ENCODE measurements at places on chromosomes 4 and X.
A peak's percentile ranks its signal among the peaks of the same experiment; 100 is the strongest.

DNA sequence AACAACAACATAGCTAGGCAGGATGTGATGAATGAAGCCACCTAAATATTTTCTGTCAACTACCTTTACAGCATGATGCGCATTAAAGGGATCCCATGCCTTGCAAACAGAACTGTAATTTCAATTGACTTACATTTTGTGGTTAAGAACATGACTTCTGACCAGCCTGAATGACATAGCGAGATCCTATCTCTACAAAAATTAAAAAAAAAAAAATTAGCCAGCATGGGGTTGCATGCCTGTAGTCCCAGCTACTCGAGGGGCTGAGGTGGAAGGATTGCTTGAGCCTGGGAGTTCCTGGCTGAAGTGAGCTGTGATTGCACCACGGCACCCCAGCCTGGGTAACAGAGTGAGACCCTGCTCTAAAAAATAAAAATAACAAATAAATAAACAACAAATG is 680.6 kb downstream of the IQCM start:
- H3K4me1 ChIP-seq = no peaks in the 10 kb centered on the region
- no peaks in the 10 kb centered on the region for H3K27me3 ChIP-seq
- no peak overlapping the region for H3K4me3 ChIP-seq
- H3K27ac ChIP-seq = no peak overlapping the region

GRCh38 chrX:76253432-76253831 is 80.6 kb downstream of the PBDC1 start:
- no peak overlapping the region for H3K4me3 ChIP-seq
- no peaks in the 10 kb centered on the region for H3K36me3 ChIP-seq
- DNase-seq = no peak

GRCh38 chrX:12970691-12971202 is 4.2 kb upstream of the TMSB4X start:
- DNase-seq = no peak
- H3K36me3 ChIP-seq = no peaks in the 10 kb centered on the region

GRCh38 chr4:18318682-18319388 is 297.3 kb upstream of the LCORL start:
- H3K27me3 ChIP-seq = no peaks in the 10 kb centered on the region
- DNase-seq = no peak
- H3K4me1 ChIP-seq = no peaks in the 10 kb centered on the region
- no peak overlapping the region for H3K27ac ChIP-seq
- H3K36me3 ChIP-seq = no peaks in the 10 kb centered on the region

DNA sequence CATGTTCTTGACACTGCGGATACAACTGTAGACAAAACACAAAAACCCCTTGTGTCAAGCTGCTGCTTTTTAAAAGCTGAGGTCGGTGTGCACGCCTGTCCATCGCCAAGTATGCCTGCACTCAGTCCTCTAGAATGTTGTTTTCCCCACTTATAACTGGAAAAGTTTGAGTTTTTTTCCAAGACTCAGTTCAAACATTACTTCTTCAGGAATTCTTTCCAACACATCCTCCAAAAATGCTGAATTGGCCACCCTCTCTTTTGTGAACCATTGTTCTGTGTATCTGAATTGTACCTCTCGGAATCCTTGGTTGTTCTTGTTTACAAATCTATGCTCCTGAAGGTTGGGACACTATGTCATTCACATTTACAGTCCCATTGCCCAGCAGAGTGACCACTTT is 94.6 kb downstream of the REELD1 start:
- H3K4me3 ChIP-seq = no peak overlapping the region
- no peak overlapping the region for H3K27ac ChIP-seq
- H3K4me1 ChIP-seq = no peaks in the 10 kb centered on the region
- H3K27me3 ChIP-seq = no peaks in the 10 kb centered on the region

DNA sequence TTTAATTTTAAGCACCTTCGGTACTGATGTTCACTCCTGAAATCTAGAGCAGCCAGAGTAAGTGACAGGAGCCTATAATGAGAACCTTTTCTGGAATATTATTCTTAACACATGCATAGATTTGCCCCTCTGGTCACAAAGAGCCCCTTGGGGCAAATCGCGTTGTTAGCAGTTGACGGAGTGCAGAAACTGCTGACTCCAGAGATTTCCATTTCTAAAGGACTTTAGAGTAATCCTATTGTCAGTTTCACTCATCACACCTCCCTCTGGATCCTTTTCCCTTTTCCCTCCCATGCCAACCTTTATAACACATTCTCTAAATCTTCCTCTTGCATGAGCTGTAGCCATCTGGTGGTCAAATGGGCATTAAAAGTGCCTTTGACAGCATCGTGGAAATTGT is 264.9 kb upstream of the PRPS2 start:
- no peaks in the 10 kb centered on the region for H3K27me3 ChIP-seq
- H3K4me1 ChIP-seq = no peaks in the 10 kb centered on the region
- H3K36me3 ChIP-seq = no peaks in the 10 kb centered on the region
- DNase-seq = no peak
- H3K27ac ChIP-seq = no peak overlapping the region

GRCh38 chr4:15585331-15585730 is 69.8 kb downstream of the FBXL5 start:
- DNase-seq = no peak
- no peaks in the 10 kb centered on the region for H3K27me3 ChIP-seq
- no peak overlapping the region for H3K4me3 ChIP-seq
- H3K36me3 ChIP-seq = no peaks in the 10 kb centered on the region
- no peak overlapping the region for H3K27ac ChIP-seq

- H3K4me1 ChIP-seq = no peaks in the 10 kb centered on the region
- H3K4me3 ChIP-seq = no peak overlapping the region
- H3K36me3 ChIP-seq = no peaks in the 10 kb centered on the region
- DNase-seq = no peak
- no peak overlapping the region for H3K27ac ChIP-seq
- H3K27me3 ChIP-seq = peaks cover 27% of the 10 kb centered on the region
These were observed 96.5 kb downstream of the CHRDL1 start for GRCh38 chrX:110699109-110699508.

GRCh38 chr4:52925531-52925968 is 63.4 kb downstream of the RASL11B start:
- no peaks in the 10 kb centered on the region for H3K36me3 ChIP-seq
- H3K4me3 ChIP-seq = no peak overlapping the region
- DNase-seq = no peak
- no peaks in the 10 kb centered on the region for H3K4me1 ChIP-seq

- H3K36me3 ChIP-seq = no peaks in the 10 kb centered on the region
- H3K27ac ChIP-seq = no peak overlapping the region
- H3K4me3 ChIP-seq = no peak overlapping the region
- H3K4me1 ChIP-seq = no peaks in the 10 kb centered on the region
These were observed 772.7 kb downstream of the STPG2 start for GRCh38 chr4:97370568-97370967.

DNA sequence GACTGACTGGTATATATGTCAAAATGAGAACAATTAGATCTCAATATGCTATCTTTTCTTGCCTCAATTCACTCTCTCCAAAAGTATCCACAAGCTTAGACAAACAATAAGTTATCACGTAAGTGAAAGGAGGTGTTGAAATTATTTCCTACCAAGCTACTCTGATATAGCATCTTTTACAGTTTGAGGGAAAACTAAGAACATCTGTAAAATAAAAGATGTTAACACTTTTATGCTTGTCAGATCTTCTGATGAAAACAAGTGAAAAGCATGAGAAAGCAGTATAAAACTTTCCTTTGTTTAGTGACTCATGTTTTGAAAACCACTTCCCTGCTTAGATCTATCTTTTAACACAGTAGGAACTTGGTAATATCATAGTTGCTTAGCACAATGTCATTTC is 8.4 kb upstream of the MAB21L2 start:
- DNase-seq = no peak
- H3K4me1 ChIP-seq = no peaks in the 10 kb centered on the region
- no peak overlapping the region for H3K4me3 ChIP-seq
- H3K27ac ChIP-seq = no peak overlapping the region
- H3K36me3 ChIP-seq = no peaks in the 10 kb centered on the region

- no peaks in the 10 kb centered on the region for H3K36me3 ChIP-seq
- H3K4me3 ChIP-seq = no peak overlapping the region
- no peaks in the 10 kb centered on the region for H3K4me1 ChIP-seq
- H3K27ac ChIP-seq = no peak overlapping the region
- DNase-seq = no peak
- no peaks in the 10 kb centered on the region for H3K27me3 ChIP-seq
These were observed 161.3 kb downstream of the FNIP2 start for GRCh38 chr4:158929939-158930638.

GRCh38 chr4:19736968-19737756 is 514.5 kb upstream of the SLIT2 start:
- H3K4me3 ChIP-seq = no peak overlapping the region
- no peaks in the 10 kb centered on the region for H3K36me3 ChIP-seq
- no peak for DNase-seq
- H3K27me3 ChIP-seq = no peaks in the 10 kb centered on the region

DNA sequence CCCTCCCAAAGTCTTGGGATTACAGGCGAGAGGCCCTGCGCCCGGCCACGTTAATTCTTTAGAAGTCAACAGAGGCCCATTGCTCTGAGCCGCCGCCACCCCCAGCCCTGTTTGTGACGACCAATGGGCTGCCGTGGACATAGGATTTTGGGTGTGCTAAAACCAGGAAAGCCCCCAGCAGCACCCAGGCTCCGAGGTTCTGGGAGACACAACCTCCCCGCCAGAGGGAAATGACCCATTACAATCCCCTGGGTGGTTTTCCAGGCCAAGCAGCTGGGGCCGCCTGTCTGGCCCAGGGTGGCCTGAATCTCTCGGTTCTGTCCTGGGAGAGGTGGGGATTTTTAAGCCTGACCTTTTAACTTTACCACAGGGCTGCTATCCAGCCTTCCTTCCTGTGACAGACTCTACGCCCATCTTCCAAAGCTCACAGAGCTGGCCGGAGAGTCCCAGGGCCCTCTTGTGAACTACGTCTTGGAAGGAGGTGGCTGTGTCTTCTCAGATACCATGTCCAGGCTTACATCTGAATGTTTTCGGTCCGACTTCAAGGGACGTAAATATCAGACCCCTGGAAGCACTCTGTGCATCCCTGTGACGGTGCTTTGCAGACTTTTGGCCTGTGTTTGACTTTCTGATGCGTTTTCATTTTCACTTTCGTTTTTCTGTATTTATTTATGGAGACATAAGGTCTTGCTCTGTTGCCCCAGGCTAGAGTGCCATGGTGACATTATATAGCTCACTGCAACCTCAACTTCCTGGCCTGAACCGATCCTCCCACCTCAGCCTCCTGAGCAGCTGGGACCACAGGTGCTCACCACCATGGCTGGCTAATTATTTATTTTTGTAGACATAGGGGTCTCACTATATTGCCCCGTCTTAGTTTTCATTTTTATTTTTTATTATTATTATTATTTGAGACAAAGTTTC is 36.0 kb downstream of the P2RY8 start:
- no peak overlapping the region for H3K4me3 ChIP-seq
- peak overlapping the region; percentile 52 for H3K27ac ChIP-seq
- no peaks in the 10 kb centered on the region for H3K36me3 ChIP-seq
- no peak for DNase-seq
- no peaks in the 10 kb centered on the region for H3K4me1 ChIP-seq
- no peaks in the 10 kb centered on the region for H3K27me3 ChIP-seq

- H3K36me3 ChIP-seq = no peaks in the 10 kb centered on the region
- no peak for DNase-seq
- no peaks in the 10 kb centered on the region for H3K4me1 ChIP-seq
- H3K27me3 ChIP-seq = no peaks in the 10 kb centered on the region
- H3K4me3 ChIP-seq = no peak overlapping the region
These were observed 112.5 kb downstream of the PCDH7 start for GRCh38 chr4:30832639-30833038.

DNA sequence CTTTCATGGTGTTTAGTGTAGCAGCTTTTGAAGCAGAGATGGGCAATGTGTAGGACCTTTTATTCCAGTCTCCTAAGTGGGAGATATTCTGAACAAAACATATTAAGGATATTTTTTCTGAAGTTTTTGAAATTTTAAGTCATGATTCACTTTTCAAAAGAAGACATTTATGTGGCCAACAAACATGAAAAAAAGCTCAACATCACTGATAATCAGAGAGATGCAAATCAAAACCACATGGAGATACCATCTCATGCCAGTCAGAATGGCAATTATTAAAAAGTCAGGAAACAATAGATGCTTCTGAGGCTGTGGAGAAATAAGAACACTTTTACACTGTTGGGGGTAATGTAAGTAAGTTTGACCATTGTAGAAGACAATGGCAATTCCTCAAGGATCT is 76.0 kb downstream of the FAT4 start:
- no peaks in the 10 kb centered on the region for H3K36me3 ChIP-seq
- H3K27ac ChIP-seq = peak overlapping the region; percentile 61
- no peak overlapping the region for H3K4me3 ChIP-seq
- no peaks in the 10 kb centered on the region for H3K4me1 ChIP-seq
- no peak for DNase-seq
- no peaks in the 10 kb centered on the region for H3K27me3 ChIP-seq

DNA sequence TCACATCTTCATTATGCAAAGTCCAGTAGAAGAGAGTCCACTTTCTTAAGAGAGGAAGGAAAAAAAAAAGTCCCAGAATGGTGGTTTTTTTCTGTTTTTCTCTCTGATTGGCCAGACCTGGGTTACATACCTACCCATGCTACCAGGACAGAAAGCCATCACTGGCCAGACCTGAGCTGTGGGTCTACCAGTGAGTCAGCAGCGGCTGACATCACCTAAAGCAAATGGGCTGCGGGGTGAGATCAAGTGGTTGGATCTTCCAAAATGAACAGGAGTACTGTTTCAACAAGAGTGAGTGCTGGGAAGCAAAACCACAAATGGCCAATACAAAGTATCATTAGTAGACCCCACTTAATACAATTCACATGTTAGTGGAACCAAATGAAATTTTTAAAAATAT is 1.6 kb upstream of the NDST3 start:
- H3K27me3 ChIP-seq = no peaks in the 10 kb centered on the region
- no peak overlapping the region for H3K4me3 ChIP-seq
- H3K36me3 ChIP-seq = no peaks in the 10 kb centered on the region
- no peaks in the 10 kb centered on the region for H3K4me1 ChIP-seq

- DNase-seq = no peak
- no peaks in the 10 kb centered on the region for H3K27me3 ChIP-seq
- no peak overlapping the region for H3K4me3 ChIP-seq
- no peaks in the 10 kb centered on the region for H3K36me3 ChIP-seq
These were observed 215.6 kb downstream of the FSTL5 start for GRCh38 chr4:161948026-161948770.

DNA sequence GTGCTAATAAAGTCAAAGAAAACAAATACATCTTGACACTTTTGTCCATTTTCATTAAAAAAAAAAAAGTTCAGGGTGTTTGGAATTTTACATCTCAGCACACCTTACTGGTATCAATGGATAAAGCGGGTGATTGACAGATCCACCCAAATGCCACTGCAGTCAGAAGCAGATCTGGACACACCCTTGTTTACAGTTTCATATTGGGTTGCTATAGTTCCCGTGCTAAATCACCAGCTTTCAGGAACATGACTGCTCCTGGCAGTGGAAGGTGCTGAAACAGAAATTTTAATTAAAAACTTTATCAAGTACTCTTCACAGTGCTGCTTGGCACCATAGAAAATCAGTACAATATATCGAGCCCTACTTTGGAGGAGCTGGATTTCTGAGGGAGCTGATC is 116.3 kb downstream of the STOX2 start:
- no peak overlapping the region for H3K27ac ChIP-seq
- no peak for DNase-seq
- no peaks in the 10 kb centered on the region for H3K4me1 ChIP-seq
- no peaks in the 10 kb centered on the region for H3K27me3 ChIP-seq
- no peak overlapping the region for H3K4me3 ChIP-seq
- H3K36me3 ChIP-seq = no peaks in the 10 kb centered on the region

- H3K27ac ChIP-seq = no peak overlapping the region
- H3K4me1 ChIP-seq = peaks cover 3% of the 10 kb centered on the region
- no peak overlapping the region for H3K4me3 ChIP-seq
- DNase-seq = no peak
- H3K36me3 ChIP-seq = no peaks in the 10 kb centered on the region
These were observed 14.8 kb upstream of the TBC1D14 start for GRCh38 chr4:6894528-6895498.

- no peak for DNase-seq
- no peak overlapping the region for H3K4me3 ChIP-seq
- no peaks in the 10 kb centered on the region for H3K36me3 ChIP-seq
- H3K27ac ChIP-seq = no peak overlapping the region
These were observed 130.9 kb downstream of the RNF150 start for GRCh38 chr4:141002323-141002805.

Measured in breast epithelium (tissue), 4 donors.